ENCODE measurements at places on chromosomes 12 and 14.
A peak's percentile ranks its signal among the peaks of the same experiment; 100 is the strongest.

DNA sequence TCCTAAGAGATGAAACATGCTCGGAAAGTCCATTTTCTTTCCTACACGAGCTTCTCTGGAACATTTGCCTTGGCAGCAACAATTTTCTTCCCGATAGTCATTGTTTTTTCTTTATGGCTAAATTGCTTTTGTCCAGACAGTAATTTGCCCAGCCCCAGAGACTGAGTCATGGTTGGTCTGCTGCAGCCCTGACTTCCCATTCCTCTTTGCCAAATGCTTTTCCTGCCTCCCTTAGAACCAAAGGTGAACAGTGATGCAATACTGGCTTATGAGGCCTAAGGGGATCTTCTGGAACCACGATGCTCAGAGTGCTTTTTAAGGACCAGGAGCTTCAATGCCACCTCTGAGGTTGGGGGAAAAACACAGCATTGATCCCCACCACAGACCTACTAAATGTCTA, 1599.6 kb upstream of the TMEM132C start:
- no peak for DNase-seq

DNA sequence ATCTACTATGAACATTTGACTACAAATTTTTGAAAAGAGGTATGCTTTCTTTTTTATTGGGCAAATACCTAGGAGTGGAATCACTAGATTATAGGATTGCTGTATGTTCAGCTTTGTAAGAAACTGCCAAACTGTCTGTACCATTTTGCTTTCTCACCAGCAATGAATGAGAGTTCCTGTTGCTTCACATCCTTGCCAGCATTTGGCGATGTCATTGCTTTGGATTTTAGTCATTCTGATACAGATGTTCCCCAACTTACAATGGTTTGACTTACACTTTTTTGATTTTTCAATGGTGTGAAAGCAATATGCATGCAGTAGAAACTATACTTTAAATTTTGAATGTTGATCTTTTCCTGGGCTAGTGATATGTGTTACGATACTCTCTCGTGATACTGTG, 328.7 kb downstream of the RAD51B start:
- no peak for DNase-seq

GRCh38 chr12:4107911-4108697, 165.5 kb upstream of the CCND2 start:
- DNase-seq = no peak

DNA sequence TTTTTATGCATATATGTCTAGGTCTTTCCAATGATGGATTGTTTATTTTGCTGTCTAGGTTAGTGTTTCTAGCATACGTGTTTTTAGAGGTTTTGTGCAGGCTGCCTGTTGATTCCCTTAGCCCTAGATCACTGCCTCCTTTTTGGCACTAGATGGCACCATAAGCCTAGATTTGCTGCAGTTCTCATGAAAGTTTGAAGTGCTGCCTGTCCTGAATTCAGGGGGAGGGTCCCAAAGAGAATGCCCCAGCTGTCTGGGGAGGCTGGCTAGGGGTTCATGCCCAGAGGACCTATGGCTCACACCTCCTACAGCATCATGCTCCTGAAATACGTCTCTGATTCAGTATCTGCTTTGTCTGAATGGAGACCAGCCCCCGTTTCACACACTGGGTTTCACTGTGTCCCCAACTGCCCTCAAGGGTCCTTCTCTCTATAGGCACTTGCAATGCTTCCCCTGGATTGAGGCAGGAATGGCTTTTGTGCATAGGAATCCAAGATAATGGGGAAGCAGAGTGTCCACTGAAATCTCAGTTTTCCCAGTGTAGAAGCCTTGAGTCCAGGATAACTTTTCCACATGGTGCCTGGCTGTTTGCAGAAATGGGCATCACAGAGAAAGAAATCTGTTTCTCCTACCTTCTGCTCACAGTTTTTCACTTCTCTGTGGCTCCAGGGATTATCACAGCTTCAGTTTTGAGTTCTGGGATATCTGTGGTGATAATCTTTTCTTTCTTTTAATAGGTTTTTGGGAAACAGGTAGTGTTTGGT, 14.2 kb upstream of the TXNRD1 start:
- DNase-seq = peak; percentile 35

GRCh38 chr12:51269174-51270066, 795 bp downstream of the SMAGP start:
- peak; percentile 44 for DNase-seq

DNA sequence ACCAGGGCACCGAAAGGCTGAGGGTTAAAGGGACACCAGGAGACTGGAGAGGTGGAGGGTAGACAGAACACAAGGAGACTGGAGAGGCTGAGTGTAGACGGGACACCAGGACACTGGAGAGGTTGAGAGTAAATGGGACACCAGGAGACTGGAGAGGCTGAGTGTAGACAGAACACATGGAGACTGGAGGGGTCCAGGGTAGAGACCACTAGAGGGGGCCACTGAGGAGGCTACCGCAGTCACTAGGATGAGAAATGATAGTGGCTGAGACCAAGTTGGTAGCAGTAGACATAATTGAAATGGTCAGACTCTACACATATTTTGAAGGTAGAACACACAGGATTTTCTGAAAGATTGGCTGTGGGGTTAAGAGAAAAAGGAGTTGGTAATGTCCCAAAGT, 68.2 kb downstream of the PAH start:
- no peak for DNase-seq

DNA sequence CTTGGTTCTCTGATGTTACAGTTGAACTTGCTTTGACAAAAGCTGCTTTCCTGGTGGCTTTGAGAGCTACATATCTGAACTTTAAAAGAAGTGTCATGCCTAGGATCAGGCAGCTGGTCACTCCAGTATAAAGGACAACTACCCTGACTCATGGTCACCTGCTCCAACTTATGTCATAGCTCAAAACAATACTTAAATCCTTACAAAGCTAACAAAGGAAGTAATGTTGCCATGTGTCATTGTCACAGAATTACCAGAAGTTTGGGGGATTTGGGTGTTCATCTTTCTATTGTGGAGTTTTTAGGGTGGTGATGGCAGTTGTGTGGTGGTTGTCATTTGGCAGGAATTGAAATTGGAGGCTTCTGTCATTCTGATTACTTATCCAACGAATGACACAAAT, 1.8 kb upstream of the TCP11L2 start:
- DNase-seq = no peak

- no peak for DNase-seq
Measured at GRCh38 chr14:100891051-100891450, 12.5 kb downstream of the RTL1 start.

GRCh38 chr12:121637231-121637914, 11.0 kb downstream of the ORAI1 start:
- DNase-seq = no peak

GRCh38 chr12:46403719-46404070, 31.1 kb upstream of the SLC38A2 start:
- DNase-seq = no peak

- DNase-seq = no peak
Measured at GRCh38 chr14:70856851-70857495, 47.7 kb upstream of the MAP3K9 start.

- DNase-seq = no peak
Measured at GRCh38 chr12:52295663-52296062, 4.3 kb upstream of the KRT81 start.

DNA sequence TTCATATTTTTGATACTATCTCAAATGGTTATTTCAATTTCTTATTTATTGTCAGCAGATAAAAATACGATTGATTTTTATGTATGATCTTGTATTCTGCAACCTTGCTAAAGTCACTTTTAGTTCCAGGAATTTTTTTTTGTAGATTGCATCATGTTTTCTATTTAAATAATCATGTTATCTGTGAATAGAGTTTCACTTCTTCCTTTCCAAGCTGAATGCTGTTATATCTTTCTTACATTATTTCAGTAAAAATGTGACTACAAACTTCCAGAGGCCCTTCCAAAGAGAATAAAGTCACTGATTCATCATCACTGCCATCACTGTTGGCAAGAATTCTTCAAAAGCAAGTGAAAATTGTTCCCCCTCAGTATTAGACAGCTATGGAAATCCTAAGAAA, 104.7 kb upstream of the RAP1B start:
- DNase-seq = no peak

DNA sequence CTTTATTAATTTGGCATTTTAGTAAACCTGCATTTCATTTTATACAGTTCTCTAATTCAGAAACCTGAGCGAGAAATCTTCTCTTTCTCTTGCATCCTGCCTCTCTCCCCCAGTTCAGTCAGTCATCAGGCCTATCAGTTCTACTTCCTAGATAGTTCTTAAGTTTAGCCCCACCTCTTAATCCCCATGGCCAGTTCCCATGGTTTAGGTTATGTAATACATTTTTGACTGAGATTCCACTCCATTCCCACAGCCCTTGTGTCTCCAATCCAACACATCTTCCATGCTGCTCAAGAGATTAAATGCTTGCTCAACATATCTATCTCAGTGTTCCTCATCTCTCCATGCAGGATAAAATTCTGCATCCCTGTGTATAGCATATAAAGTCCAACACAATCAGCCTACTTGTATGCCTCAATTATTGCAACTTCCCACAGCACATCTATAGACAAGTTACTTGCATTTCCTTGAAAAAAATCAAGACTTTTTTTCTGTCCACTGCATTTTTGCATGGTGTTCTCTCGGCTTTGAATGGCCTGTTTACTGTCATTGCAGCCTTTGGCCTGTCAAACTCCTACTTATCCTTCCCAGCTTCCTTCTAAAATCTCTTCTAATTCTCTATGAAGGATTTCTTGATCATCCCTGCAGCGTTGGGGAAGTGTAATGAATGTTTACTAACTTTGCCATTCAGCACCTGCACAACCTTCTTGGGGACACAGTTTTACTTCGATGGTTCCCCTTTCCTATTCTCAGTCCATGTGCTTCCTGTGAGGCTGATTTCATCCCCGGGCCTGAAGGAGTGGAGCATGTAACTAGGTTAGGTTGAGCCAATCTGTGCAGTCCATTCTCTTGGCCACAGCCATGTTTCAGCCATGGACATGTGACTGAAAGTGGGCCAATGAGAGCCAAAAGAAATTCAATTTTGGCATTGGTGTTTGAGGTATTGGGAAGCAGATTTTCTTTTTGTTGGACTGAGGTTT, 80.8 kb downstream of the DACT1 start:
- no peak for DNase-seq

GRCh38 chr12:89793946-89794345, 85.3 kb upstream of the ATP2B1 start:
- no peak for DNase-seq

- no peak for DNase-seq
Measured at GRCh38 chr12:124696693-124697476, 129.5 kb upstream of the NCOR2 start.

DNA sequence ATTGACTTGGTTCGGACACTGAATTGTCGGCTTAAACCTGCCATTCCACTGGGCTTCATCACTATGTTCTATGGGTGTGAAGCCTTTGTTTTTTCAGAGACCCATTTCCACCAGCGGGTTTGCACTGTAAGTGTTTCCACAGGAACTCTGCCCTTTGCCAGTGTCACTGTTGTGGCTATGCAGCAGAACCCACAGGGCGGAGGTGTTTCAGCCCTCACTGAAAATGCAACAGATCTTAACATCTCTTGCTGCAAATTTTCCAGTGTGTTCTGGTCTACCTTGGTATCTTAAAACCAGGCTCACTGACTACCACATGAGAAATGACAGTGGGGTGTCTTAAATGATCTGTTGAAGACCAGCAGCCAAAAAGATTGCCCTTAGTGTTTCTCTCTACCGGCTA, 21.1 kb downstream of the PRKCH start:
- no peak for DNase-seq

DNA sequence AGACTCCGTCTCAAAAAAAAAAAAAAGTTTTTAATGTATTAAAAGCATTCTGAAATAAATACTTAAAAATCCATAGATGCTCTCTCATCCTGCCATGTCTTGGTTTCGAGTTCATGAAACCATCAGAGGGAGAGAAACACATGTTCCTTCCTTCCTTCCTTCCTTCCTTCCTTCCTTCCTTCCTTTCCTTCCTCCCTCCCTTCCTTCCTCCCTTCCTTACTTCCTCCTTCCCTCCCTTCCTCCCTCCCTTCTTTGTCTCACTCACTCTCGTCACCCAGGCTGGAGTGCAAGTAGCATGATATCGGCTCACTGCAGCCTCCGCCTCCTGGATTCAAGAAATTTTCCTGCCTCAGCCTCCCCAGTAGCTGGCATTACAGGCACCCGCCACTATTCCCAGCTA, 60.4 kb upstream of the DUSP6 start:
- no peak for DNase-seq

DNA sequence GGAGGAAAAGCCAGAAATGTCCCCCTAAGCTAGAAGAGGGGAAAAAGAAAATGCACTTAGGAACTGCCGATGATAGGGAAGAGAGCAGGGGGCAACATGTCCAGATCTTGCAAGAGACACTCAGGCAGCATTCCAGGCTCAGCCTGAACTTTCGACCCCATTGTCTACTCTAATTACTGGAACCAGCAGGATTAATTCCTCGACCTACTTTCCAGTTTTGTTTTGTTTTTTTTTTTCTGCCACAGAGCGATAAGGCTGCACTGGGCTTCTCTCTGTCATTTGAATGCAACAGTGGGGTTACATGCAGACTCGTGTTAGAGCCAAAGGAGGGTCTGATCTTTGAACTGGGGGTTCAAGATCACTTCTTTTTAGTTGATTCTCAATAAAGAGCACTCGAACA, 68.7 kb upstream of the MED13L start:
- DNase-seq = no peak

- DNase-seq = no peak
Measured at GRCh38 chr12:124338448-124338847, 43.6 kb downstream of the RFLNA start.

GRCh38 chr12:8556531-8557097, 15.9 kb upstream of the CLEC4E start:
- DNase-seq = no peak

DNA sequence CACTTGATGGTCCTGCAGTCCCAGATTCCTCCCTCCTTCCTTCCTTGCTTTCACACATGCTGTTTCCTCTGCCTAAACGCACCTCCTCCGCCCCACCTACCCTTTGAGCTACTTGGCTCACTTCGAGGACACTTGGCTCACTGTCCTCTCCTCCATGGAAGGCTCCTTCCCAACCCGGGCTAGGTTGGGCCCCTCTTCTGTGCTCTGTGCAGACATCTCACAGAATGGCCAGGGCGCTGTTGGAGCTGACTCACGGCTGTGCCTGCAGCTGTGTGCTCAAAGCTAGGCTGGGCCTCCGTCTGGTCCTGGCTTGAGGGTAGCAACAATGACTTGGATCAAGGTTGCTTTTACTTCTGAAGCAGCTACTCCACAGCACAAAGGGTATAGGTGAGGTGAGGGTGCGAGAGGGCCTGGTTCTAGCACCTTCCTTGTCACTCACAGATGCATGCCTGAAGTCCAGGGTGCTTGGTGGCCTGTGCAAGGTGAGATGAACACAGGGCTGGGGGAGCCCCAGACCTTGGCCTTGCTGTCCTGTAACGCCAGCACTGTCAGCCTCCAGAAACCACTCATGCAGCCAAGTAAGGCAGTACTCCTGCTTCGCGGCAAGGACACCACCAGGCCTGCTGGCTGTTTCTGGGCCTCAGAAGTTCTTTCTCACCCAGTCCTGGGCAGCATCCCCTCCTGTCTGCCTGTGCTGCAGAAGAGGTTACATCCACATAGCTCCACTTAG, 61.8 kb downstream of the GALNT16 start:
- no peak for DNase-seq
